ENCODE measurements at places on chromosomes 2 and 18.

DNA sequence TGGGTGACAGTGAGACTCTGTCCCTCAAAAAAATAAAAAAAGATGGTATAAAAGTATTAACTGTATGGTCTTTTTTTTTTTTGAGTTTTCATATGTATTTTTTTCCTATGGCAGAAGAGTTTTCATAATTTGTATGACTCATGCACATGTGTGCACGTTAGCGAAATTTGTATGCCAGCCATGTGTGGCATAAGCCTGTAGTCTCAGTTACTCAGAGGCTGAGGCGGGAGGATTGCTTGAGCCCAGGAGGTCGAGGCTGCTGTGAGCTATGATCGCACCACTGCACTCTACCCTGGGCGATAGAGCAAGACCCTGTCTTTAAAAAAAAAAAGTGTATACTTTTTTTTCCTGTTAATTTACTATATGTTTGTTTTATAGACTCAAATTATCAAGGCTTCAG is 160.8 kb downstream of the TGIF1 start:
- no peak for DNase-seq

DNA sequence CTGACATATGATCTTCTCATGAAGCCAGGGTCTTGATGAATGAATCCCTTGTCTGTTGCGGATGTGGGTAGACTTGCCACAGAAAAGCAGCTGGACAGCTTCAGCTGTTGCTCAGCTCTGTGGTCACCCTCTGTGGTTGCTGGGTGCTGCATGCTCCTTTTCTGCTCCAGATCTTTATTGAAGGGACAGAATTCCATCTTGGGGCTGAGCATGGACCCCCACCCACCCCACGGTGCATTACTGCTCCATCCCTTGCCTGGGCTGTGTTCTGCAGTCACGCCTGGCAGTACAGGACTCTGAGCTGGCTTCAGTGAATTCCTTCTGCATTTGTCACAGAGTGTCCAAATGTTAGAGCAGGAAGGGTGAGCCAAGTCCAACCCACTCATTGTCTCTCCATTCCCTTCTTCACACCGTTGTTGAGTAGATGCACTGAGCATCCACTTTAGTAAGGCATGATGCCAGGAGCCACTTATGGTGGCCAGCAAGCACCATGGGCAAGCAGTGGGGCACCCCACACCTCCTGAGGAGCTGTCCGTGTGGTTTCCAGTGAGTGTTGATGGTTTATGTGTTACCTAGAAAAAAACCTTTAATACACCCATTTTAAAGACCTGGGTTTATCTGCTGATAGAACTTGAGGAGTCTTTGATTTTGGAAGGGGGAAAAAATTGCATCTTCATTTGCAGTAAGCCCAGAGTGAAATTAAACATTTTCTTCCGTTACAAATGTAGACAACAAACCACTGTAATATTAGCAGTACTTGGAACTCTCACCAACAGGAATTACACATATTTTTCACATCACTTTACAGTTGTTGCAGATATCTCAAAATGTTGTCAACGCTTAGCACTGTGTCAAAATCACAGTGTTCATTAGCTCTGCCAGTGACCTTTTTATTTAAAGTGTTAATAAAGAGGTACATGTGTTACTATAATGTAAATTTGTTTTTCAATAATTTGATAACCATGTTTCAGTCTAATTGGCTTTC is 14.7 kb upstream of the ITGB6 start:
- no peak for DNase-seq

GRCh38 chr18:58464104-58464625 is 164.7 kb downstream of the ALPK2 start:
- DNase-seq = no peak

DNA sequence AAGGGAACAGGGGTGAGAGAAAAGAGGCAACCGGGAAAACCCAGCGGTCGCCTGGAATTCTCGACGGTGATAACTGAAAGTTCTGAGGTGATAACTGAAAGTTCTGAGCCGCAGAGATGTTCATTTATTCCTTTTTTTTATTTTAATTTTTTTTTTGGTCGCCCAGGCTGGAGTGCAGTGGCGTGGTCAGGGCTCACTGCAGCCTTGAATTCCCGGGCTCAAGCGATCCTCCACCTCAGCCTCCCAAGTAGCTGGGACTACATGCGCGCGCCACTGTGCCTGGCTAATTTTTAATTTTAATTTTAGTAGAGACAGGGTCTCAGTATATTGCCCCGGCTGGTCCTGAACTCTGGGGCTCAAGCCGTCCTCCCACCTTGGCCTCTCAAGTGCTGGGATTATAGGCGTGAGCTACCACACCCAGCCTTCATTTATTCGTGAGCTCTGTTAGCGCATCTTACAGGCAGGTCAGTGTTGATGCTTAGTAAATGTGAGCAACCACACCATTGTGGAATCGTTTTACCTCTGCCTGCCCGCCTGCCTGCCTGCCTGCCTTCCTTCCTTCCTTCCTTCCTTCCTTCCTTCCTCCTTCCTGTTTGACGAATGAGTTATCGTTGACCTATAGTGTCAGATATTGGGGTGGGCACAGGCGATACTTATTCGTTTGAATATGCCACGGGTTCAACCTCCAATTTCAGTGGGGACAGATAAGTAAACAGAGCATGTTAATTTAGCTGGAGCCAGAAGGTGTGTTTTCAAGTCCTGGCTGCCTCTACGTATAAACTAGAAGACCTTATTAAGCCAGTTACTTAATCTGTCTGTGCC is 557 bp upstream of the E2F6 start:
- no peak for DNase-seq

- DNase-seq = no peak
Measured at GRCh38 chr2:19691892-19692291, 209.9 kb downstream of the TTC32 start.

DNA sequence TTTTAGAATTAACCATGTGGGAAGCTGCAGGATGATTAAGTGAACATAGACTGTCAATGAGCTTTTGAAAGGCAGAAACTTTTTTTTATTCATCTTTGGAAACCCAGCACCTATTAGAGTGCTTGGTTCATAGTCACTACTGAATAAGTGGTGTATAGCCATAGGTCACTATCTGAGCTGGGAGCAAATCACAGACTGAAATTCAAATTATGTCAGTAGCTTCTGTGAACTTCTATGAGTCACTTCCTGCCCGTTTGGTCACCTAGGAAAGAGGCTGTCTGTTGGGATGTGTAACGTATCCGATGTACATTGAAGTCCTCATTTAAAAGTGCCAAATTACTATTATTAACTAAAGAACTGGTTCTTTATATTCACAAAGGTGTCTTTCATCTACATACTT is 20.5 kb upstream of the SLC40A1 start:
- DNase-seq = no peak

DNA sequence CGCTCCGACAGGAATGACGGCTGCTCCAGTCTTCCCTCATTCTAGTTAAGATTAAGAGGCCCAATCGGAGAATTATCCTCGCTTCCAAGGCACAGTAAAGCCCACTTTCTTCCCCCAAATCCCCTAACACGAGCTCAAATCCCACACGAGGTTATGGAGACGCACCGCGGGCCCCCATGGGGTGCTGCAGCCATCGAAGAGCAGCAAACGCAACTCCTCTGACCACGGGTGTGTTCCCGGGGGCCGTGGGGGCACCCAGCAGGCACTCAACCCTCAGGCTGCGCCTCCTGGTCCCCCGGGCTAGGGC is 446 bp downstream of the COPS9 start:
- no peak for DNase-seq

DNA sequence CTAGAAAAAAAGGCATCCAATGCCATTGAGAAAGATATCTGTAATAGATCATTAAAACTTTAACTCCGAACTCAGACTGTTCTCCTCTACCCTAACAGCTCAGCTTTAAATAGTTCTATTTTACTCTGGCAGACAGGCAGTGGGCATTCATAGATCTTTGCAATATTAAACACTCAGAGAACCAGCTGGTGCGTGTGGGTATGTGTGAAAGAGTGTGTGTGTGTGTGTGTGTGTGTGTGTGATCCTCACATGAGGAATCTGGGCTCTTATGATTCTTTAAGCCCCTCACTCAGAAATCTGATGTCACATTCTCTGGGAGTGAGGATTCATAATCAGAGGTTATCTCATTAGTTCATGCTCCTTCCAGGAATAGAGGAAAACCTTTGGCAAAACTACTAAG is 144.3 kb downstream of the KCNH7 start:
- no peak for DNase-seq

GRCh38 chr2:163347982-163348856 is 387.6 kb downstream of the FIGN start:
- peak; percentile 34 for DNase-seq

- no peak for DNase-seq
Measured at GRCh38 chr2:68216454-68217310, 35.6 kb downstream of the PPP3R1 start.

DNA sequence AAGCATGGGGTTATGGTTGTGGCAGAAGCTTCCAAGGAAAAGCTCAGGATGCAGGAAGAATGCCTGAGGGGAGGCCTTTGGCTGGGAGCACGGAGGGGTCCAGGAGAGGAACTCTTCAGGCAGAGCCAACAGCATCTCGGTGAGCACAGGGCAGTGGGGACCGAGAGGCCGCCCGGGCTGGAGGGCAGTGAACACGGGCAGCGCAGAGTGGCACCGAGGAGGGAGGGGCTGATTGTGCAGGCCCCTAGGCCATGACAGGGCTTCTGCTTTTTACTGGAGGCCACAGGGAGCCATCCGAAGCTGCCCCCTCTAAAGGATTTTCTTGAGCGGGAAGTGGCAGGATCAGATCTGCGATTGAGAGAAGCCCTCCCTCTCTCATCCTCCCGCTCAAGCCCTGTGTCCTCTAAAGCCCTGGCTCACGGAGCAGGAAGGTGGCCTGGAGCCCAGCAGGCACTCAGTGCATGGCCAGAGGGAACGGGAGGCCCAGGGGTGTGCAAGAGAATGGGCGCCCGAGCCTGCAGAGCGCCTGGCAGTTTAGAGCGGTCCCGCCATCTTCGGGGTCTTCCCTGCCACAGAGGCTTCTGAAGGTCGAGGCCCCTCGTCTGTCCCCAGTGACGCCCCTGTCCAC is 110.0 kb upstream of the STON1 start:
- peak; percentile 35 for DNase-seq

DNA sequence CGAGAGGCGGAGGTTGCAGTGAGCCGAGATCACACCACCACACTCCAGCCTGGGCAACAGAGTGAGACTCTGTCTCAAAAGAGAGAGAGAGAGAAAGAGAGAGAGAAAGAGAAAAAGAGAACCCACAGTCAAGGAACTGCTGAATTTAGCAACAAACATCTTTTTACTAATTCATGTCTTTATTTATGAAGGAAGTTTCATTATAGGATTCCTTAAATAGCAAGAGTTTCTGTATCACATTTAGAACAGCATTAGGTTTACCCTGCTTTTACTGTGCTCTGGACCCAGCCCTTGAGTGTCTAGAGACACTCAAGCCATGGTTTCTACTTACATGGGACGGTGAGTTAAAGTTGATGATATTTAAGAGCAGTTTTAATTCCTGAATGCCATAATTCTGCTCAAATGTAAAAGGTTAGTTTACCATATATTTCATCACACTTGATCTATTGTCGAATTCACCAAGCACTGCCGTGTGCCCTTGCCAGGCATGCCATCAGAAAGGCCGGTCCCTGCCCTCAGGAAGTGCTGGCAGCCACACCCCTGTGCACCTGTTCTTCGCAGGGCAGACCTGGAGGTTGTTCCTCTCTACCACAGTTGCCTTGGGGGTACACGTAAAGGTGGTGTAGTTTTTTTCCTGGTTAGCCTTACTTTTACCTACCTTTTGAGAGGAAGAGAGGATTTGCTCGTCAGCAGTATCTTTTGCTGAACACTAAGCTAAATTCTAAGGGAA is 153.3 kb downstream of the LDLRAD4 start:
- DNase-seq = no peak

GRCh38 chr18:22391407-22392345 is 26.0 kb downstream of the CTAGE1 start:
- no peak for DNase-seq

- DNase-seq = no peak
Measured at GRCh38 chr18:76133873-76134272, 361.2 kb downstream of the ZNF516 start.

DNA sequence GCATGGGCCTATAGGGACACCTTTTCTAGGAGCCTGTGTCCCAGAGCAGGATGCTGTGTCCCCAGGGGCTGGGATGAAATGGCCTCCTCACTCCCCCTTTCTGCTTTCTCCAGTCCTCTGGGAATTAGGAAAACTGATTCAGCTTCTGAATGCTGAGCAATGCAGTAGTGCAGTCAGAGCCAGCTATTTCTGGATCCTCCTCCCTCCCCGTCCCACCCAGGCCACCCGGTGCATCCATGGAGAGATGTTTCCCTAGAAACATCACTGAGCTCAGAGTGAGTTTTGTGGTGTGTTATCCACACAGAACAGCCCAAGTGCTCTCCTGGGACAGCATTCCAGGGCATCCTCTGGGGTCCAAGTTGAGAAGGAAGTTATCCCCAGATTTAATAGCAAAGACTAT is 125.5 kb downstream of the LOXHD1 start:
- peak; percentile 34 for DNase-seq

DNA sequence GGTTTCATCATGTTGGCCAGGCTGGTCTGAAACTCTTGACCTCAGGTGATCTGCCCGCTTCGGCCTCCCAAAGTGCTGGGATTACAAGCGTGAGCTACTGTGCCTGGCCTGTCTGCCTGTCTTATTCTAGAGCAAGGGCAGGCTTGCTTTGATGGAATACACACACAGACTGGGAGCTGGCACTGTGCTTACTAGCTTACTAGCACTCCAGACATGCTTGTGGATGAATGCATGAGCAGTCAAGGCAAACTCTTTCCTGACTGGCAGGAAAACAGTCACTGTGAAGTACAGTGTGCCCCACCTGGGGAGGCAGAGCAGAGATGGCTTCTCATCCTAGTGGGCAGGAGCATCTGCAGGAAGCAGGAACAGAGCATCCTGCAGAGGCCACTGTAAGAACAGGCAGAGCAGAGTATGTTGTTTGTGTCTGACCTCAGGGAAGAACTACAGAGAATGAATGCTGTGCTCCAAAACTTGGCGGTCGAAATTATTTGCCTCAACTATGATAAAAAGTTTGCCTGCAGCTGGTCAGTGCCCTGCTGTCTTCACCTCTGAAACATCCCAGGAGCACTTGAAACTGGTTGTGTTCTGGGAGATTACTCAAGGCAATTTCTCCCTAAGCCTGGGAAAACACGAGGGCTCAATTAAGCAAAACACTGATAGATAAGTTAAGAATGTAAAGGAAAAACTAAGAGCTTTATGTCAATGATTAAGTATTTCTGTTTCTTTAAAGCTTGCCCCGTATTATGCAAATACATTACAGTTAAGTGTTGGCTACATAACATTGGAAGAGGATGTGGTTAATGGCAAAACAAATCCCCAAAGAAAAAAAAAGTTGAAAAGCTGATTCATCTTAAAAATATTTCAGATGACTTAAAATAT is 102.4 kb downstream of the VAPA start:
- no peak for DNase-seq

DNA sequence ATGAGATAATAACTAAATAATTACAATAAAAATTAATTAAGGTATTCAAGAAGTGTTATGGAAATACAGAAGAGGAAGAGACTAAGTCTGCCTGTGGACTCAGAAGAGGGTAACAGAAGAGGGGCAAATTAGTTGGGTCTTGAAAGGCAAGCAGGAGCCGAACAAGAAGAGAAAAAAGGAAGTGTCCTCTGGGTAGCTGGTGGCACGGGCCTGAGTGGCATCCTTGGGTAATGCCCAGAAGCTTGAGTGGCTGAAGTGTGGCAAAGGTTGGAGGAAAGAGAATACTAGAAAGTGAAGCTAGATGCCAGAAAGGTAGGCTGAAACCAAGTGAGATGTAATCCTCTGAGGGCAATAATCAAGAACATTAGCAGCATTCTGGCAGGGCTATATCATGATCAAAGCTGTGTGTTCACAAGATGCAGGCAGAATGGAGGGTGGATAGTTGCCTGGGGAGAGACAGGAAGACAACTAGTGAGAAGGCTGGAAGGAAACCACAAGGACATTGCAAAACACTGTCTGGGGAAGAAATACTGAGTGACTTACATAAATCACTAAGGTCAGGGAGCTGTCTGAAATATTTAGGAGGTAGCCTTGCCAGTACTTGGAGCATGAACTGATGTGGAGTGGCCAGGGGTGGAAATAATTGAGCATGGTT is 16.2 kb downstream of the DOCK10 start:
- DNase-seq = no peak

Data from hypothalamus (tissue), 51 donors.